ENCODE measurements at places on chromosomes 1 and 21.

DNA sequence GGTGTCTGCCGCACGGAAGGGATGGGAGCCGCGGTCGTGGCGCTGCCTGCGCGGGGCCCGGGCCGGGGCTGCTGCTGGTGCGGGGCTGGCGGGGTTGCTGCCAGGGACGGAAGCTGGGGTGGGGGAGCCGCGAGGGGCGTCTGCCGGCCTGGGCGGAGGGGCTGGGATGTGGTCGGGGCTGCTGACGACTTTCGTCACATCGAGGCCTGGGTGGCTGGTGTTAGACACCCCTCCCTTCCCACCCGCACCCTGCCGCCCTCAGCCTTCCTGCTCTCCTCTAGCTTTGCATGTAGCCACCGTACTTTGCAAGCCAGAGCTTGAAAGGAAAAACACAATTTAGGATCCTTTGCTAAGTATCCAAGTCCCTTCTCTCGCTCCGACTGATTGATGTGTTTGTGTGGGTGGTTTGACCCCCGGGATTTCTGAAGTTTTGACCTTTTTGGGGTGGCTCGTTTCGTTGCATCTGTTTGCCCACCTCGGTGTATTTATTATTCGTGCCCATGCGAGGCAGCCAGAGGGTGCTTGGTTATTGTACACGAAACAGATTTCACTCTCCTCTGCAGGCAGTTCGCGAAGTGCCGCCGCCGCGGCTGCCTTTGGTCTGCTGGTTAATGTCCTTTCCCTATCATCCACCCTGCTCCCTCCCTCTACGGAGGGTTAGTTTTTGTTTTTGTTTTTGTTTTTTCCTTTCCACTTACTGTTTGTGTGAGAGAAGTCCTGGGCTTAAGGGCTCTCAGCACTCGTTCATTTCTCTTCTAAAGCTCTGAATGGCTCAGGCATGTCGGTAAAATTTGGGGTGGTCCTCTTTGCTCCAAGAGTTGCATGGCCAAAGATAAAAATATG lies 868 bp downstream of the C1orf21 start:
- no peak for DNase-seq

DNA sequence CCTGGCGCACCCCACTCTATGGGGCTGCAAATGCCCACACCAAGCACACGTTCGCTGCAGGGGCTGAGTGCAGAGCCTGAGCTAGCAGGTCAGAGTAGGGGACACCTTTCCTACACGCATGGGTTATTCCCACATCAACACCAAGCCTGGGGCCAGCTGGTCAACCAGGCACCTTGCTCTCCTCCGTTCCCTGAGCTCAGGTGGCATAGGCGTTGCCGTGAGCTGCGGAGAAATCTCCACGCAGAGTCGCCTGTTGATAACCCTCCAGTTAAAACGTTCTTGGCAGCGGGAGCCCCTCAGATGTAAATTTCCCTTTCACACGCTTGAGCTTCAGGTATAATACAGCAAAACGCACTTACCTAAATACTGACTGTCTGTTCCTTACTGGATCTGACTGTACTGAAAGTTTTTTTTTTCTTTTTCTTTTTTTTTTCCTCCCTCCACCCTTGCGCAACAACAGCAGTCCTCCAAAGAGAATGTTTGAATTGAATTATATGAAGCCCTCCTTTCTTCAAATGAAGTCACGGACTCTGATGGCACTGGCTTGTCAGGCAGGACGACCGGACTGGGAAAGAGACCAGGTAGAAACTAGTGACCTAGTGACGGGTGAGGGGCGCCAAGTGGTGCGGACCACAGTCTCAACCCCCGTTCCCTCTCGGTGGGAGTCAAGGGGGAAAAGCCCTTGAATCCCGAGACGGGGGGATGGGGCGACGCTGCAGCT lies 2.1 kb downstream of the BRINP3 start:
- no peak for DNase-seq

GRCh38 chr1:62299426-62300200 lies 19.6 kb downstream of the KANK4 start:
- no peak for DNase-seq

- no peak for DNase-seq
Observed at GRCh38 chr1:180288940-180289339, 58.9 kb downstream of the LHX4 start.

- no peak for DNase-seq
Observed at GRCh38 chr1:158961178-158961577, 29.8 kb downstream of the PYHIN1 start.

DNA sequence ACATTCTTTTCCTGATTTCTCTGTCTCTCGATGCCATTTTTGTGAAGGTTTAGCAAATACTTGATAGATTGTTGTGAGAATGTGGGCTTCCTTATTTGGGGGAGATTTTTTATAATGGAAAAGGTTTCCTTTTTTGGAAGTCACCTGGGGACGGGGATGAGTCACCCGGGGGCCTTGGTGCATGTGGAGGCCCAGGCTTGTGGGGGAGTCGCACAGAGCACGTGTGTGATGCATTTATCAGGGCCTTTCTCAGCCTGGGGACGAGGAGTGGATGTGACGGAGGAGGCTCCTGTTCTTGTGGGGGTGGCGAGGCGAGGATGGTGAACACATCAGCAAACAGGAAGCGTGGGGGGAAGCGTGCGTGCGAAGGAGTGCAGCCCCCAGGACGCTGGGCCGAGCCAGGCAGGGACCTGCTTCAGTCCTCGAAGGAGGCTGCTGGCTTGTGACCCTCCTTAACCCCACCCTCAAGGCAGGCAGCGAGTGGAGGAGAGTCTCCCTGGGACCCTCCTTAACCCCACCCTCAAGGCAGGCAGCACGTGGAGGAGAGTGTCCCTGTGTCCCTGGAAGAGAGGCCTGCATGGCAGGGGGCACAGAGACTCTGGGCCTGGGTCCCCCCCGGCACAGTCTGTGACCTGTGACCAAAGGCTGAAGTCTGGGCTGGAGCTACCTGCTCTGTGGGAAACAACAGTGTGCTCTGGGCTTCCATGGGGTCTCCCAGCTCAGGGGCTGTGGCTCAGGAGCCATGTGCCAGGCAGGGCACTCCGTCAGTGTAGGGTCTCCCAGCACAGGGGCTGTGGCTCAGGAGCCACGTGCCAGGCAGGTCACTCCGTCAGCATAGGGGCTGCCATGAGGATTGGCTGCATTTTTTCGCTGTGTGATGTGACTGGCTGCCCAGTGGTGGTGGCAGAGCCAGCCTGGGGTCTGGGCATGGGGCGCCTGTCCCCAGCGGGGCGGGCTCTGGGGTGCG lies 57.2 kb downstream of the AGPAT3 start:
- peak; percentile 14 for DNase-seq

DNA sequence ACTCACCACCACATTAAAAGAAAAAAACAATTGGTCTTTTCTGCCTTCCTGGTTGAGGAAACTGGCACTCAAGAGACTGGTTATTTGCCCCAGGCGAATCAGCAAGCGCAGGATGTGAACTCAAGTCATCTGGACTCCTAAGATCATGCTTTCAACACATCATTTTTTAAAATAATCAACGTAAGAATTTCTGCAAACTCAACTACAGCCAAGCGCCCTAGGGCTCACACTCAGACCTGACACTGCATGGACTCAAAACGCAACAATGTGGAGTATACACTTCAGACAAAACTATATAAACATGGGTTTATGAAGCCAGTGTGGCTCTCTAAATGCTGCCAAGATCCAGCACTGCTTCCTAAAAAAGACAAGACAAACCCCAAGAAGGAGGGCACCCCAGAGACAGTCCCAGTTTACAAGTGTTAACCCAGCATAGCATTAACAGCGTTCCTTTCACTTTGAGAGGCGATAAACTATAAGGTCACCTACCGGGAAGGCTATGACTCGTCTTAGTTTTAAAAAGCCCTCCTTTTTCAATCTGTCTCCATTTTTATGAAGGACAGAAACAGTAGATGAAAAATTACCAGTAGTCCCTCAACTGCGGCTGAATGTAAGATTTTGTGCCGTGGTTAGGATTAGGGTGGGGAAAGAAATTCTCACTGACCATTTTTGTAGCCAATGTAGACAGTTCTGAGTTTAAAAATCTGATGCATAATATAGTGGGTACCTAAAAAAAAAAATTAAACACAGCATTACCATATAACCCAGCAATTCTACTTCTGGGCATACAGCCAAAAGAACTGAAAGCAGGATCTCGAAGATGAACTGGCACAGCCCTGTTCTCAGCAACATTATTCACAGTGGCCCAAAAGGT lies 54.8 kb downstream of the SIPA1L2 start:
- DNase-seq, result no peak

DNA sequence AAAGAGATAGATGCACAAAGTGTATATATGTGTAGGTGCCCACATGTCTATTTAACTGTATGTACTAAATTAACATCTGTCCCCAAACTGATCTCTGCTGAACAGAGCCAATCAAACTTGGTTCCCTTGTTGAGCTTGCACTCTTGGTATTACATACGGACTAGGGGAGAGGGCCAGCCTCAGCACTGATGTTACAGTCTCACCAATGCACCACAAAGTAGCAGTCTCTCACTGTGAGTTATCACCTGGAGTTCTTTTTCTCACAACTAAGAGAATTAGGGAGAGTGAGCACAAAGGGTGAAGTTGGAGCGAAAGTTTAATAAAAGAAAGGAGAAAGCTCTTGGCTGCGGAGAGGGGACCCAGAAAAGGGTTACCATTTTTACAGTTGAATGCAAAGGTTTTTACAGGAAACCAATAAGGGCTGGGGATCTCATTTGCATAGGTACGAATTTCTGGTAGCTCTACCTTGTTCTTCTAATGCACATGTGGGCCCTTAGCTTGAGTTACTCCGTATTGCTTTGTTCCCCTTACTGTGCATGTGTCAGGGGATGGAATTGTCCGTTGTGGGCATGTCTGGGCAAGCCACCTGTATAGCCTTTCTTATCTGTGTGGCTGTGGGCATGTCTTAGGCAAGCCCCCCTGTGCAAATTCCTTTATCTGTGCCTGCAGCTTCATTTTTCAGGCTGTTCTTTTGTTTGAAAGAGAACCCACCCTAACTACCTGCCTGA lies 13.3 kb upstream of the CHI3L2 start:
- DNase-seq, result no peak

GRCh38 chr1:189656628-189657530 lies 820.8 kb downstream of the BRINP3 start:
- no peak for DNase-seq

All from stimulated activated CD4-positive, alpha-beta T cell treated with anti-CD3 and anti-CD28 coated beads, TNF-alpha, amount 100 ng/mL, for 48 hours (primary cell).